Glutamatergic neuron (in vitro differentiated cells): ENCODE measurements at places on chromosomes 6 and 20. TPM values are rescaled to one million over a fixed set of nuclear protein-coding genes. Genes with fewer than 3 reads are reported as not detected.

- DNase-seq, result no peak
- no peaks in the 10 kb centered on the region for H3K36me3 ChIP-seq
- no peak overlapping the region for H3K4me3 ChIP-seq
- no peaks in the 10 kb centered on the region for H3K4me1 ChIP-seq
- no peaks in the 10 kb centered on the region for H3K27me3 ChIP-seq
Measured at GRCh38 chr6:127716465-127716864, 139.5 kb downstream of the C6orf58 start.

GRCh38 chr20:13458860-13459451 lies 179.8 kb downstream of the TASP1 start:
- H3K27ac ChIP-seq, result no peak overlapping the region
- no peaks in the 10 kb centered on the region for H3K36me3 ChIP-seq
- H3K27me3 ChIP-seq, result peaks cover 1% of the 10 kb centered on the region
- H3K4me3 ChIP-seq, result no peak overlapping the region
- DNase-seq, result peak; percentile 20

DNA sequence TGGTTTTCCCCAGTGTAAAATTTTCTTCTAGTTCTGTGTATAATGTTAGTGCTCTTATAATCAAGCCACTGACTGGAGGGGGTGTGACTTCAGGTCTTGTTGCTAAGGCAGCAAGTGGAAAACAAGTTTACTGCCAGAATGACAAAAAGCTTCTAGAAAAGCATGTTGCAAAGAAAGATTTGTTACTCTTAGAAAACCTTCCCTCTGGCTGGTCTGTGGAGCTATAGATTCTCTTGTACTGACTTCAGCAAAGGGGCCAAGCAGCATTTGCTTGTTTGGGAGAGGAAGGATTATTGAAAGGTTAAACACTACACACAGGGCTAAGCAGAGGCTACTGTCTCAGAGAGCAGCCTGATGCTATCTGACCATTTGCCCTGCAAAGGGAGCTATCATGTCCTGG lies 288.8 kb downstream of the BTBD9 start:
- no peaks in the 10 kb centered on the region for H3K27me3 ChIP-seq
- no peak overlapping the region for H3K4me3 ChIP-seq
- no peak for DNase-seq
- H3K27ac ChIP-seq, result no peak overlapping the region
- no peaks in the 10 kb centered on the region for H3K36me3 ChIP-seq

GRCh38 chr6:36441307-36441894 lies 1.3 kb downstream of the PXT1 start:
- peaks cover 14% of the 10 kb centered on the region for H3K4me1 ChIP-seq
- peak overlapping the region; percentile 62 for H3K27ac ChIP-seq
- H3K27me3 ChIP-seq, result peaks cover 8% of the 10 kb centered on the region
- DNase-seq, result peak; percentile 55
- peak overlapping the region; percentile 57 for H3K4me3 ChIP-seq

DNA sequence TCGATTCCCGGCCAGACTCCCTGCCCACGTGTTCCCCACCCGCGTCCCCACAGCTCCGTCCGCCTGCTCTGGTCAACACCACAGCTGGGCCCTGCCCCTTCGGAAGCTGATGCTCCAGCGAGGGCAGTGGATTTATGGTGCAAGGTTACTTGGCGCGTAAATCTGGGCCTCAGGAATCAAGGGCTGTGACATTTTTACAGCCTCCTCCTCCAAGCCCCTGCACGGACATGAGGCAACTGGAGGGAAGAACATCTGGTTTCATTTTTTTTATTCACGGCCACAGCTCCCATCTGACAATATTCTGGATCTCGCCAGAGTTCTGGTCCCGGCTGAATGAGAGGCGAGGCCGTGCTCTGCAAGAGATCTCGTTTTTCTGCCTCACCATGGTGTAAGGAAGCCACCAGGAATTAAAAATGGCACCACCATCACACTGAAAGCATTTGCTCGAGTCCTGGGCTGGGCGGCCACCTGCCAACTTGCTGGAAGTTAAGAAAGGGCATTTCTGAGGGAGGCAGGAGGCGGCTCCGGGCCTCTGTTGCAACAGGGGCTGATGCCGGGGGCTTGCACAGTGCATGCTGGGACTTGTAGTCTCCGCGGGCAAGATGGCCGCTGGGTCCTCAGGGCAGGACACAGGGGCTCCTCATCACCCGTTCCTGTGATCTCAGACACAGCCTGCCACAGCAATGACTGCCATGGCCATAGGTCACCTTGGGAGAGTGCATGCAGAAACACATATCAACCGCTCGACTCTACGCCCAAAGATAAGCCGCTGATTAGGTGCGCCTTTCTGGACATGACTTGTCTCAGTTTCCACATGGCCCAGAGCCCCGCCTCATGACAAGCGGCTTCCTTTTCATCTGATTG lies 148.5 kb downstream of the LY86 start:
- peak; percentile 69 for DNase-seq
- no peaks in the 10 kb centered on the region for H3K36me3 ChIP-seq
- peaks cover 27% of the 10 kb centered on the region for H3K4me1 ChIP-seq

- peaks cover 15% of the 10 kb centered on the region for H3K27me3 ChIP-seq
- no peaks in the 10 kb centered on the region for H3K36me3 ChIP-seq
- H3K4me3 ChIP-seq, result peak within 1 kb of the TSS; percentile 97
- no peak for DNase-seq
- peaks cover 14% of the 10 kb centered on the region for H3K4me1 ChIP-seq
Measured at GRCh38 chr6:152637296-152638047, at the start of gene SYNE1. Gene SYNE1 (minus strand): TSS chr6:152637362. CDS start chr6:152628331, 9,031 bp downstream.

GRCh38 chr20:46128310-46129151 lies 10.4 kb downstream of the CD40 start:
- no peaks in the 10 kb centered on the region for H3K36me3 ChIP-seq
- DNase-seq, result peak; percentile 76
- H3K4me1 ChIP-seq, result peaks cover 28% of the 10 kb centered on the region
- H3K27me3 ChIP-seq, result peaks cover 7% of the 10 kb centered on the region

DNA sequence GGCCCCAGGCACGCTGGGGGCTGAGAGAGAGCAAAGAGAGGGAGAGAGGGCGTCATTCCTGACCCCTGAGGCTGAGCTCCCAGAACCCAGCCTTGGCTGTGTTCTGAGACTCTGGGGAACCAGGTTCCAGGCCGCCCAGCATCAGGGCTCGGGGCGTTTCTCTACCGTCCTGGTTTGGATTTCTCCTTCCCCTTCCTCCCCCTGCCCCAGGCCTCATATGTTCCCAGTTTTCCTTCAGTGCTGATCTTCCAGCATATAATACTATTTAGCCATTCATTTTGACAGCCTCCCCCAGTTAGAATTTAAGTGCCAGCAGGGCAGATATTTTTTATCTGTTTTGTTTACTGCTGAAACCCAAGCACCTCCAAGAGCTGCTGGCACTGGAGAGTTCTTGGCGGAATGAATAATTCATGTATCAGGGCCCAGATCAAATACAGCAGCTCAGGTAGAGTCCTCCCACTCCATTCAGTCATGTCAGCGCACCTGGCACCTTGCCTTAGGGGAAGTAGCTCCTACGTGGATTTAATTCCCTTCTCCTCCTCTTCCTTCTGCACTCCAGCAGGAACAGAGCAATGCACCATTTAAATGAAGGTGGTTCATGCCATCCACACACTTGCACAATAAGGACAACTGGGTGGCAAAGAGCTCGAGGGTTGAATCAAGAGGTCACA lies 23.4 kb upstream of the FRMD1 start:
- H3K36me3 ChIP-seq, result no peaks in the 10 kb centered on the region
- H3K4me3 ChIP-seq, result peak overlapping the region; percentile 38
- H3K4me1 ChIP-seq, result peaks cover 13% of the 10 kb centered on the region
- peaks cover 16% of the 10 kb centered on the region for H3K27me3 ChIP-seq
- no peak overlapping the region for H3K27ac ChIP-seq

- H3K36me3 ChIP-seq, result no peaks in the 10 kb centered on the region
- DNase-seq, result peak; percentile 84
- no peak overlapping the region for H3K4me3 ChIP-seq
Measured at GRCh38 chr6:33700391-33701050, 11.0 kb downstream of the UQCC2 start.

DNA sequence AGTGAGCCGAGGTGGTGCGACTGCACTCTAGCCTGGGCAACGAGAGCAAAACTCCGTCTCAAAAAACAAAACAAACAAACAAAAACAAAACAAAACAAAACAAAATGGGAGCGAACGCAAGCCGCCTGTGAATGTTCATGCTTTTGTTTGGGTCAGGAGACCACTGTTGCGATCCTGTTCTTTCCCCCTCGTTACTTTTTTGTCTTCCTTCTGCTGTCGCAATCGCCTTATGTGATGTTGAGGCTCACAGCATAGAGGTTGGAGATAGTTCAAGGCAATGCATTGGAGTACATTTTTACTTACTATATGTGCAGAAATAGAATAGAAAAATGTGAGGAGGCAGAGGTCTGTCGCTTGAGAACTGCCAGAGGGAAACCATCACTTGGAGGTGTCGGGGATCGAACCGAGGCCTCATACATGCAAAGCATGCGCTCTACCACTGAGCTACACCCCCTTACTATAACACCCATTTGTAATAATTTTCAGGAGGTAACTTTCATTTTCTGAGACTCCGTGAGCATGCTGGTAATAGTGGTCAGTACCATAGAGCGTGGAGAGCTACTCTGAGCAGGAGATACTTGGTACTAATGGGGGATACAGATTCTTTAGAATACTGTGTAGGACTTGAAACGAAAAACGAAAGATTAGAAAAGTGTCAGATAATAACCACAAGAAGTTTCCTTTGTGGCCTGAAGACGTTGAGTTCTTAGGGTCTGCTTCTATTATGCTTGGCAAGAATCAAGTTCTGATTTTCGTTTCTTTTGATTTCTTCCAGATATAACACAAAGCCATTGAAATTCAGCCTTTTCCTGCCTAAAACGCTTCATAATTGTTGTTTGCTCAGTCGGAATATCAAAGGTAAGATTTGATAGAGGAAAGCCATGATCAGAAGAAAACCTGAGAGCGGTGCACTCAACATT lies 121.1 kb downstream of the TRIM27 start:
- no peaks in the 10 kb centered on the region for H3K36me3 ChIP-seq
- H3K27me3 ChIP-seq, result peaks cover 14% of the 10 kb centered on the region
- DNase-seq, result no peak

- no peaks in the 10 kb centered on the region for H3K36me3 ChIP-seq
- H3K4me1 ChIP-seq, result peaks cover 12% of the 10 kb centered on the region
- H3K4me3 ChIP-seq, result peak overlapping the region; percentile 58
- DNase-seq, result no peak
Measured at GRCh38 chr6:15663130-15663871, 473 bp upstream of the DTNBP1 start.

GRCh38 chr6:42257614-42258013 lies 40.0 kb upstream of the MRPS10 start:
- peaks cover 4% of the 10 kb centered on the region for H3K4me1 ChIP-seq
- no peak overlapping the region for H3K4me3 ChIP-seq
- DNase-seq, result no peak
- peaks cover 5% of the 10 kb centered on the region for H3K36me3 ChIP-seq
- H3K27me3 ChIP-seq, result peaks cover 10% of the 10 kb centered on the region

DNA sequence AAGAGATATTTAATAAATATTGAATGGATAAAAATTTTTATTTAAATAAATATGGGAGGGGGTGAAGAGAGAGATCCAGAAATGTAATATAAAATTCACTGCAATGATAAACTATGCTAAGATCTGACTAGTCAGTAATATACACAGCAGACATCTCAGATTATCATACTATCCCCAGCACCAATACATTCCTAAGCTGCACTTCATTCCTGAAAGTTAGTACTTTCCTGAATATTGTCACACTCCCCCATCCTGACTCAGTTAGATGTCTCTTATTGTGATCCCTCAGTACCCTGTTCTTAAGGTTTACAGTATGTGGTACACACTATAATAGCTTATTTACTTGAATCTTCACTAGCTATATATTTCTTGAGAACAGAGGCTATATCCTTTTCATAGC lies 88.3 kb upstream of the KCNQ5 start:
- no peak overlapping the region for H3K4me3 ChIP-seq
- H3K4me1 ChIP-seq, result no peaks in the 10 kb centered on the region
- DNase-seq, result no peak
- no peaks in the 10 kb centered on the region for H3K36me3 ChIP-seq

GRCh38 chr20:40727960-40728359 lies 38.9 kb upstream of the MAFB start:
- H3K36me3 ChIP-seq, result peaks cover 14% of the 10 kb centered on the region
- no peak overlapping the region for H3K4me3 ChIP-seq
- DNase-seq, result no peak
- no peak overlapping the region for H3K27ac ChIP-seq
- H3K27me3 ChIP-seq, result peaks cover 1% of the 10 kb centered on the region

DNA sequence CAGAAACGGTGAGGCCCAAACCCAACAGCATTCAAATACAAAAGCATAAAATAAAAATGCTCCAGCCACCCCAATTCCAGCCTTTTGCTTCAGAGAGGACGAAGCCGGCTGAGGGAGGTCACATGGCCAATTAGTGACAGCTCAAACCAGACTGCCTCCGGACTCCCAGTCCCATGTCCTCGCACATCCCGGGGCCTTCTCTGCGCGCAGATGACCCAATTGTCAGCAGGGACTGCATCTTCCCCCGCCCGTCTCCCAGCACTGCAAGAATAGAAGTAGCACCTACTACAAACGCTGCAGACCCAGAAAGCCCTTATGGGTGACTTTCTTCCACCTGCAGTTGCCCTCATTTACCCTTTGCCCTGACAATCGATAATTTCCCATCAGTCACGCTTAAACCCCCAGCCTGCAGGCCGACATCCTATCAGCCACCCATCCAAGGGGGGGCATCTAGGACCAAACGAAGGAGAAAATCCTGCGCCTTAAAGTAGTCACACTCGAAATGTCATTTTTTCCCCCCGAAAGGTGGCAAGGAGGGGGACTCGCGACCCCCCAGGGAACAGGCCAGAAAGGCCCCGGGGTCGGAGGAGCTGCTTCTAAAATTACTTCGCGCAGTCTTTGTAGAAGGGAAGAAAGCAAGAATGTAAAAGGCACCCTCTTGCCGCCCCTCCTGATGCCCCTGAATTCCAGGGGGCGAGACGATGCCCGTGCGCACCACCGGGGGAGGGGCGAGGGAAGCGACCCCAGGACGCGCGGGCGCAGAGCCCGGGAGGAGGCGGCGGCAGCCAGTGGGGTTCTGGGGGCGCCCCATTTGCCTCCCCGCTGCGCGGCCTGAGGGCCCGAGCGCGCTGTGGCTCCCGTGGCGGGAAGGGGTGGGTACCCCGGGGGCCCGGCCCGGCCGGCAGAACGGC lies 792 bp downstream of the SLC23A2 start:
- peak; percentile 65 for DNase-seq
- no peaks in the 10 kb centered on the region for H3K36me3 ChIP-seq
- peaks cover 12% of the 10 kb centered on the region for H3K27me3 ChIP-seq
- H3K27ac ChIP-seq, result peak overlapping the region; percentile 57

DNA sequence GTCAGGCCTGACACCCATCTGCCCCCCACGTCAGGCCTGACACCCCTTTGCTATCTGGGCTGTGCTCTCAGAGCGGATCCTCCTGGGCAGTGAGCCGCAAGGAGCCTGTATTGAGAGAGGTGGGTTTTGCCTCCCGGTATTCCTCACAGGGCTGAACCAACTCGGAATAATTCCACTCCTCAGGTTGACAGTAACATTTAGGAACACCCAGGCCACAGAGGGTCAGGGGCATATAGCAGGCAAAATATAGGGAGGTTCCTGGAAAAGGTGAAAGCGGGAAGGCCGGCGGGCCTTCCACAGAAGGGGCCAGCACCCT lies 6.8 kb upstream of the FGD2 start:
- DNase-seq, result no peak
- no peak overlapping the region for H3K4me3 ChIP-seq
- H3K36me3 ChIP-seq, result no peaks in the 10 kb centered on the region
- H3K27me3 ChIP-seq, result peaks cover 8% of the 10 kb centered on the region
- no peak overlapping the region for H3K27ac ChIP-seq

HCK gene
- 0.78 TPM for total RNA-seq

MLN gene
- not detected for total RNA-seq

PHACTR2 gene
- total RNA-seq, result 9.7 TPM

DPPA5 gene
- total RNA-seq, result not detected

TCFL5 gene
- total RNA-seq, result 12.6 TPM

TXLNB gene
- not detected for total RNA-seq

TMEM217 gene
- not detected for total RNA-seq

PSORS1C1 gene
- not detected for total RNA-seq

HINT3 gene
- total RNA-seq, result 18.2 TPM

KCNK16 gene
- not detected for total RNA-seq
